ENCODE measurements at places on chromosomes 13 and 19. TPM values are rescaled to one million over a fixed set of nuclear protein-coding genes. Genes with fewer than 3 reads are reported as not detected.

DNA sequence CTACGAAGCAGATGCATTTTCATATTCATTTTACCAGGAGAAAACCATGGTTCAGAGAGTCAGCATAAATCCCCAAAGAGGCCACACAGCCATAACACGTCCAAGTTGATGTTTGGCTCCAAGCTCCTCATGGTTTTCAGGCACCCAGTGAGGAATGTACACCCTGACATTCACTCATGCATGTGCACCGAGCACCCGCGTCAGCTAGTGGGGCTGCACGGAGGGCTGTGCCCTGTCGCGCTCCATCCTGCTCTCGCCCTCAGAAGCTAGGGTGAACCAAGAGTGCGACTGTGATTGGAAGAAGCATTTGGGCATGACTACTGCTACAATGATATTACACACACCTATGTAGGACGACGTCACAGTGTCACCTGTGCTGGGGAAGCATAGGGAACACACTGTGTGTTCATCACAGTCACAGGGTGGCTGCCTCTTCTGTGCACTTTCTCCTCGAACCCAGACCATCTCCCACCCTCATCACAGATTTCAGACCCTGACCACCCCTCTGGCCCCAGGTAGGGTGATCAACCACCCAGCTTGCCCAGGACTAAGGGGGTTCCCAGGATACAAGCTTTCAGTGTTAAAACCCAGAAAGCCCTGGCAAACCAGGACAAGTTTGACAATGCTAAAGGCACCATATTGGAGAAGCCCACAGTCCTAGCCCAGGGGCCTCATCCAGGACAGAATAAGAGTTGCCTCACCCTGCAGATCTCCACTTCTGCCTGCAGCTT is 148.6 kb upstream of the ZNF507 start:
- no peak for DNase-seq

DNA sequence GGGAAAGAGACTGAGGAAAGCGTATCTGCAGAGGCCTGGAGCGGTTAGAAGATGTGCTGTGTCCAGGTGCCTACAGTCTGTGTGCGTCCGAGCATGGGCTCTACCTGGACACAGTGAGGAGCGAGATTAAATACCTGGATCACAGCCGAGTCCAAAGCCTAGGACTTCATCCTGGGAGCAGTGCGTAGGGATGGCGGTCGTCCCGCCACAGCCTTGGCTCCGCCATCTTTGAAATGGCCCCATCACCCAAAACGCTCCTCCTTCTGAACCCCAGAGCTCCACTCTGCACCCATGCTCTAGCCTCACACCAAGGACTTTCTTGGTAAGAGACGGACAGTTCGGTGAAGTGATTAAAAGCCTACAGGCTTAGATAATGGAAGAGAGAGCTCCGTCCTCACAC is 19.8 kb downstream of the GP6 start:
- DNase-seq = no peak

GRCh38 chr13:97385854-97386253 is 48.1 kb upstream of the RAP2A start:
- DNase-seq = no peak

DNA sequence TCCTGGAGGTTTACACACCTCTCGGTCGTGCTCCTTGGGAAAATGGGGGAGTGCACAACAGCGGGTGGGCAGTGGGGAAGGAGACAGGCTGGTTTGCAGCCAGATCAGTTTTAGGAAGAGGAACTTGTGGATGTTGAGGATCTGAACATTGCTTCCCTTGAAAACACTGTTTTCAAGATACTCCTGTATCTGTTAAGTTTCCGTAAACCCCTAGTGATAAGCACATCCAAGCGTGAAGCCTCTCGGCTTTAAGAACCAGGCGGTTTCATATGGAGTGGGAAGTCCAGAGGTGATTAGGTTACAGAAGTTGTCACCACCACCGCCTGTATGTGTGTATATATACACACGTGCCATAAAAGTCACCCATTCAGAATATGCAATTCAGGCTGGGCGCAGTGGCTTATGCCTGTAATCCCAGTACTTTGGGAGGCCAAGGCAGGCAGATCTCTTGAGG is 47.4 kb downstream of the SIPA1L3 start:
- DNase-seq = no peak

BSPH1 gene
- total RNA-seq = not detected

DNA sequence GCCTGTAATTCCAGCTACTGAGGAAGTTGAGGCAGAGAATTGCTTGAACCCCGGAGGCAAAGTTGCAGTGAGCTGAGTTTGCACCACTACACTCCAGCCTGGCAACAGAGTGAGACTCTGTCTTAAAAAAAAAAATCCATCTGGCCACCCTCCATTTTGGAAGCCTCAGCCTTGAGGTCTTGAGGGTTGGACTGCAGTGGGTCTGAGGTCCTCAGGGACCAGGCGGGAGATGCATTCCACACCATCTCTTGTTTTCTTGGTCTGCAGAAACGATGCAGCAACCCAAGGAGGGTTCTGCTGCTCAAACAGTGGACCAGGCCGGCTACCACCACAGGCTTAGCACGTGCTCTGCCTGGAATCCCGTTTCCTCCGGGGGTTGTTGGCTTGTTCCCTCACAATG is 299.3 kb downstream of the FGF9 start:
- DNase-seq = no peak

DOCK6 gene
- total RNA-seq = 40.7 TPM

DNA sequence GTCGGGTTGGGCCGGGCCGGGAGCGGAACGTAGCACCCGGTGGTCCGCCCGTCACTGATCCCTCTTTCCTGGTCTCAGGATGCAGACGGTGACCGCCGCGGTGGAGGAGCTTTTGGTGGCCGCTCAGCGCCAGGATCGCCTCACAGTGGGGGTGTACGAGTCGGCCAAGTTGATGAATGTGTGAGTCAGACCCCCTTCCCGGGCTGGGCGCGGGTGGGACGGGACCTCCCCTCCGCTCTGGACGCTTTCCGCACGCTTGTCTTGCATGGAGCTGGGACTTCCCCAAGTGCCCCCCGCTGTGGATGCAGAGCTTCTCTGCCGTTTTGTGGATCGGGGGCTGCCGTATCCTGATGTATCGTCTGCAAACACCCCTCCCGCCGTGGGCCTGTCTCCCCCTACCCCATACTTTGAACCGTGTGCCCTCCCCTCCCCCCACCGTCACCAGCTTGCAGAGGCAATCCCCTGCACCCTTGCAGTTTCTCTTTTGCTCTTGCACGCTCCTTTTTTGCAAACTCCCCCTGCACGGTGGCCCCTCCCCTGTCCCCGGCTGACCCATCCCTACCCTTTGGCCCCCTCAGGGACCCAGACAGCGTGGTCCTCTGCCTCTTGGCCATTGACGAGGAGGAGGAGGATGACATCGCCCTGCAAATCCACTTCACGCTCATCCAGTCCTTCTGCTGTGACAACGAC is 669 bp downstream of the GADD45B start:
- peak; percentile 94 for DNase-seq

VSIG10L gene
- total RNA-seq = 5.4 TPM

- peak; percentile 99 for DNase-seq
Observed at GRCh38 chr19:5690125-5690954, at the start of gene RPL36. RPL36 (plus strand) TSS chr19:5690295; CDS start chr19:5690508, 213 bp downstream.

DNA sequence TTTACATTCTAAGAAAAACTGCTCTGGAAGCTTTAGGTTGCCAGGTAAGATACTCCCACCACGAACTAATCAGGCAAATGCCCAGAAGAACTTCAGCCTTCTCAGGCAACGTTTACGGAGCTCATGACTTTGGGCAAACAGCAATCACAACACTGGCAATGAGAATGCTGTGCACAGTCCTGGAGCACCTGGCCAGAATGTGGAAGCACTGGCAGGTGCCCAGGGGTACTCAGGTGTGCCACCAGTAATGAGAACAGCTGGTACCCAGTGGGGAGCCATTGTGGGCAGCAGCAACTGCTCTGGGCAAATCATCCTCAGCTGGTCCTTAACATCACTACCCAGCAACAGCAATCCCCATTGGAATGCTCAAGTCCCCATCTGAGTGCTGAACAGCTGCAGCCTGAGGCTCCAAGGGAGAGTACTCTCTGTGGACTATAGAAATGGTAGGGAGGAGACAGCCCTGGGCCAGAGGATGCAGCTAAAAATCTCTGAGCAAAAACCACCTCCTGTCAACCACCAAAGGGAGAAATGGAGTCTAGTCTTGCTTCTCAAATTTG is 210.0 kb downstream of the FOXO1 start:
- DNase-seq = no peak

OR7D2 gene
- total RNA-seq = 0.33 TPM
